Activated CD8-positive, alpha-beta memory T cell treated with anti-CD3 and anti-CD28 coated beads for 24 hours (primary cell): ENCODE measurements at places on chromosomes 3 and 15.

DNA sequence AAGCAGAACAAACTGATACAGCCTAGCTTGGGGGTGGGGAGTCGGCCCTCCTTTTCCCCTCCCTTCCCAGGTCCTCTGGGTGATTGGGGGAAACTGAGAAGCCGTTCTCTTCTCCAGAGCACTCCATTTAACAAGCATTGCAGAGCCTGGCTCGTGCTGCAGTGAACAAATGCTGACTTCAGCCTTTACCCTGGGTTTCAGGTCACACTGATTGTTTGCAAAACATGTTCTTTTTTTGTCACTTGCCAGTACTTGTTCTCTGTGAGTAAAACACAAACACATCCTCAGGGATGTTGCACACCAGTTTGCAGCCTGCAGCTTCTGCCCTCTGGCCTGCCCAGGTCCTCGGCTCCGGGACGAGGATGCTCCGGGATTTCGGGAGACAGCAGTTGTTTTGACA, 132.8 kb downstream of the PGPEP1L start:
- no peak for DNase-seq

- no peak for DNase-seq
Observed at GRCh38 chr3:14214764-14215163, 36.1 kb downstream of the LSM3 start.

DNA sequence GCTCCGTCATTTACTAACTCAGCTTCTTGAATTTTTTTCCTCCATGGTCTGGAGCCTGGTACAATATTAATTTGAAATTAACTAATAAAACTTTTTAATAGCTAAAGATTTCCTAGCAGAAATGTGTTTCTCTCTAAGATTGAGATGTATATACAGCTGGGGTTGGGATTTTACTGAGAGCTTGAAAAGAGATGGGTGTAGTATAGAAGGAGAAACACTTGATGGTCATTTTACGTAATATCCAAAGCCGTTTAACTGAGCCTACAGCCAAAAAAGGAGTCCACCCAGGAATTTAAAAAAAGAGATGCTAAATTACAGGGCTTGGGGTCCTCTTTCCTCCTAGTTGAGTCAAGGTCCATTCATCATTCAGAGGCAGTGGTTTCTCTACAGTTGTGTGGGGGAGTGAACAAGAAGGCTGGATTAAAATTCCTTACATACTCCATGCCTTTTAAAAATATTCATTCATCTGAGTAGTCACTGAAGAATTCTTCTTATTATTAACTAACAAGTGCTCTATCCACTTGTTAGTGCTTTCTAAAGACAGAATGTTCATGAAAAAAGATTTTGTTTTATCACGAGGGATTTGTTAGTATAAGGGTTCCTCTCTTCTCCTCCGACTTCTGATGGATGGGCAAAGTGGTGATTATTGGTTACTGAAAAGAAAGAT, 255.3 kb upstream of the IL12A start:
- DNase-seq: no peak

GRCh38 chr3:189605717-189606116, 25.5 kb upstream of the TP63 start:
- DNase-seq: no peak

- DNase-seq: no peak
Observed at GRCh38 chr3:98901119-98901391, 440 bp downstream of the DCBLD2 start.

DNA sequence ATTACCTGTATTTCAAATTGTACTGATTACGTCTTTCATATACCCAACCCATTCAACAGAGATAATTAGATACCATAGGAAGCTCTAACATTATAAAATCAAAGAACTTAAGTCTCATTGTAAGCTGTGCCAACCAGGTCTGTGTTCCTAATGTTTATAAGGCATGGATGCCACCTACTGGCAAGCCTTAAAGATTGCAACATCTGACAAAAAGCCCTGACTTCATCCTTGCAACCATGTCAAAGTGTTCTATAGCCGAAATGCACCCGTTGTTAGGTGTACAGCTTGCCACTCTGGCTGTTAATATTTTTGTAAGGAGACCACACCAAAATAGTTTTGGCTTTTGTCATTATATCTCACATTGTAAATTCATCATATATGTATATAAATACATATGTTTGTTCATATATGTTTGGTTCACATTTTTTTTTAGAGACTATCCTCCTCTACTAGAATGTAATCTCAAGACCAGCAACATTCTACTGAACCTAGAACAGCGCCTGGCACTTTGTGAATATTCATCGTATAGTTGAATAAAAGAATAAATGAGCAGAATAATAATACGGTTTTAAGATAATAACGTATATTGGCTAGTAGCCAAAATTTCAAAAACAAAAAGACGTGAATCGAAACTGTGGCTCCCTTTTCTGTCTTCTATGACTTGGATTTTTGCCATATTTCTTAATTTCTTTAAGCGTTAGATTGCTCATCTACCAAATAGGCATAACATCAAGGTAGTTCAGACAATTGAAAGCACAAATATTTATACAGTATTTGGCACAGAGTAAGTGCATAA, 258.1 kb downstream of the TBL1XR1 start:
- no peak for DNase-seq
